ENCODE measurements at places on chromosomes 2 and 18.

GRCh38 chr2:229821316-229821715 is 100.5 kb downstream of the TRIP12 start:
- no peak for DNase-seq

GRCh38 chr2:185144159-185144919 is 546.0 kb downstream of the ZNF804A start:
- no peak for DNase-seq

- DNase-seq, result no peak
Observed at GRCh38 chr2:104952976-104953375, 84.9 kb upstream of the MRPS9 start.

- no peak for DNase-seq
Observed at GRCh38 chr18:44280479-44280878, 400.2 kb upstream of the SETBP1 start.

Data from NCI-H2029 (cell line).